A172 (cell line): ENCODE measurements at places on chromosomes 13 and 19.

DNA sequence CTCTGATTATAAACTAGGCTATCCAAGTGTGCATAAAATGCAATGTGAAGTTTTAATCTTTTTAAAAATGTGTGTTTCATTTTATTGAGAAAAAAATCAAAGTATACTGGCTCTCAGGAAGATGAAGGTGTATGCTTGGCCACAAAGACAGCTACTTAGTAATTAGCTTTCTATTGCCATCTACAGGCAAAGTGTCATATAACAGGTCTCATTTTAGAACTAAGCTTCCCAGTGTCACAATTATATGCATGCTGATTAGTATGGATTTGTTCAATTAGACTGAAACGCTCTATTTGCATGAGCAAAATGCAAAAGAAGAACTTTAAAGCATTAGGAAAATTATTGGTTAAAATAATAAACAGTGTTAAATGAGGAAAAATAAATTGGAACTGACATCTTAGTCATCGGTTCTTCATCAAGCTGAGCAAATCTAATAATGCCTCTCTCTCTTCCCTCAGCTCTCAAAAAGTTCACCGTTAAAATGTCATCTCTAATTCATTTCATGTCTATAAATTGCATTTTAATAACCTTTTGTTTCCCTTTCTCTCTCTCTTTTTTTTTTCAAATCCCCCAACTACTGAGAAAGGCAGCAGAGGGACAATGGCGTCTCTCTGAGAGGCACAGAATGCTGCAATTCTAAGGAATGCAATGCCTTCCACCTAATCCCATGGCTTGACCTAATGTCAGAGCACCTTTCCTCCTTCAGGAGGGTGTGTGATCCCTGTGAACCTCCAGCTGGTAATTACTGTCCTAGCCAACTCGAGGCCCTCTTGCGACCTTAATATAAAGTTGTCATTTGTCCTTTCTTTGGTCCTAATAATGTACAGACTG is 313.1 kb upstream of the MAB21L1 start:
- DNase-seq = peak; percentile 15

DNA sequence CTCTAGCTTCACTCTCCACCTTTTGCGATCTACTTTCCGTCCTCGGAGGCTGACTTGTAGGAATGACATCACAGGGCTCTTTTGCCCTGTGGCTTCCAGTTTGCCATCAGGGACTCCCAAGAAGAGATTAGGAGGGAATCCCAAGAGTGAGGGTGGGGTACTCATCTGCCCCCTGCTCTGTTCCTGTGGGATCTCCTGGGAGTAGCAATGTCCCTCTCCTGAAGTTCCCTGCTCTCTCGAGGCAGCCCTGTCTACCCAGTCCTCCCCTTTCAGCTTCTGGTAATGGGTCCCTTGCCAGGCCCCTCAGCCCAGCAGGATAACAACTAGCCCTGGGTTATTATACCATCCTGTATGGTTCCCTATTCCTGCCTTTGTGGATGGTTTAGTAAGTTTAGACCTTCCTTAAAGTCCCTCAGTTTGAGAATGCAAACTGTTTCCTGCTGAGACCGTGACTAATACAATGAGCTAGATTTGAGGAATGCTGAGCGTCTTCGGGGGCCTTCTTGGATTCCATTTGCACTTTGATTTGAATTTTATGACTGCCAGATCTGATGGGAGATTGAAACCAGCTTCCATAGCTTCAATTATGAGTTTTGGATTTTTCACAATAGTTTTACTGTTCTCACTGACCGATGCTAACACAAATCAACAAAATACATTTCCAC is 73.7 kb upstream of the IPO5 start:
- DNase-seq = peak; percentile 89

DNA sequence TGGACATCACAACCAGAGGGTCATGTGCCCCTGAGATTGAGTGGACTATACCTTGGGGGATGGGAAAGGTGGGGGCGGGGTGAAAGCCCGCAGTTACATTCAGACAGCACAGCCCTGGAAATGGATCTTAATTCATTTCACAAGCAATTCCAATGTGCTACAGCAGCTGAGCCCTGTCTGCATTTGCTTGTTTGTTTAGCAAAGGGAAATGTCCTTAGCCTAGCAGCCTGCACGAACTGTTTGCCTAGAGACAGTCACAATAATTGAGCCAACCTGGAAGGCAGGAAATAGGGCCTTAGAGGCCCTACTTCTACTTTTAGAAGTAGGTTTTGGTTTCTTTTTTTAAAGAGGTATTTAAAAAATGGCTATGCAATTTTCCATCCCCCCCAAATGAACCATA is 177.3 kb upstream of the KL start:
- no peak for DNase-seq

GRCh38 chr19:19619849-19620210 is 1.3 kb upstream of the PBX4 start:
- no peak for DNase-seq

DNA sequence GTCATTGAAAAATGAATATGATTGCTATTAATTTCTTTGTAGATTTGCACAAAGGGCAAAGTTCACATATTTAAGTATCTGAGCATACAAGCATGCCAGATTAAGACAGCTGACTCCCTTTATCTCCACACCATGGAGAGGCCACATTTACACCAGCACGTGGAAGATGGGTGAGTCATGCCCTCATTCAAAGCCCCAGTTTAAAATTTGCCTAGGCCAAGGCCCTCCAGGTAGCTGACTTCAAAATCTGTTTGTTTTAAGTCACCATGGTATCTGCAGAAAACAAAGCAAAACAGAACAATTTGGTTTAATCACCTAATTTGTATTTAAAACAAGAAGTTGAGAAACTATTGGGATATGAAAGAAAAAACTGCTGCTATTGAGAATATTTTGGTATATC is 109.2 kb downstream of the ESD start:
- DNase-seq = peak; percentile 16

- DNase-seq = no peak
Measured at GRCh38 chr13:73913751-73914518, 220.3 kb downstream of the KLF12 start.

DNA sequence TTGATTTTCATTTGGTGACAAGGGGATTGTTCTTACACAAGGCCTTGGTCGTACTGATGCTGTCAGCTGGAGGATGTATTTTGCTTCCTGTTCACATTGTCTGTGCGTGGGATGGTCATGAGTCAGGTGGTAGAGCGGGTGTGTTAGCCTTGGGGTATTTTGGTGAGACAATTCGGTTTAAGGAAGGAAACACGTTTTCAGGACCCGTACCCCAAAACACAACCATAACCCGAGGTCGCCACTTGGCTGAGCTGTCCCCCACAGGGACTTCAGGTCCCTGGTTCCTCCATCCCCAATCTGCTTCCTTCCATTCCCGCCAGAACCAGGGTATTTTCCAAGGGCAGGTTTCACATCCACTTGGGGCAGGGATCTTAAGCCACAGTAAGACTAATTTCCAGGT is 15.0 kb downstream of the MYO9B start:
- no peak for DNase-seq

GRCh38 chr13:73767191-73767741 is 366.9 kb downstream of the KLF12 start:
- DNase-seq = no peak
